ENCODE measurements at places on chromosomes 4 and X.

- no peak for DNase-seq
Observed at GRCh38 chr4:109998867-109999584, 86.3 kb downstream of the EGF start.

- DNase-seq, result no peak
Observed at GRCh38 chr4:8579526-8580320, 469 bp upstream of the GPR78 start.

DNA sequence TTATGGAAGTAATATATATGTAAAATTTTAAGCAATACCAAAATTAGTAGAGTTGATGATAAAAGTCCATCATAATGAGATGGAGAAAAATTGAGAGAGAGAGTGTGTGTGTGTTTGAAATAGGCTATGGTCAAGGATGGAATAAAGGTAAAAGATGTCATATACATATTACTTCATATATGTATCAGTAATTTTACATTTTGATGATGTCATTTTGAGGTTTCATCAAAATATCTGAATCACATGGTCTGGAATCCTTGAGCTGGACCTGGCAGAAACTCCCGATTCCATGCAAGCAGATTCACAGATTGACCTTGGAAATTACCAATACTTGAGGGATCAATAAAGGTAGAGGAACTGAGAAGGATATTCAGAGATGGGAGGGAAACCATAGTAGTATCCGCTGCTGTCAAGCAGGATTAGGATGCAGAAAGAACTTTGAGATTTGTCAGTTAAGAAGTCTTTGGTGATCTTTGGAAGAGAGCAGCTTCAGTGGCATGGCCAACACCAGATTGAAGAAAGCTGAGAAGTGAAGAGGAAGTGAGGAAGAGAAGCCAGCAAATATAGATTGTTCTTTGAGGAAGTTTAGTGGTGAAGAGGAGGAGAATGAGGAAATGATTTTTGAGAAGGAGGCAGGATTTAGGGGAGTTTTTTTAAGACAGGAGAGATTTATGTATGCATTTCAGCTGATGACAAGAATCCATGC is 21.5 kb downstream of the DNAAF6 start:
- no peak for DNase-seq

GRCh38 chr4:106287353-106287969 is 28.5 kb downstream of the TBCK start:
- no peak for DNase-seq

GRCh38 chrX:102835504-102836146 is 101.4 kb upstream of the RAB40AL start:
- peak; percentile 15 for DNase-seq

DNA sequence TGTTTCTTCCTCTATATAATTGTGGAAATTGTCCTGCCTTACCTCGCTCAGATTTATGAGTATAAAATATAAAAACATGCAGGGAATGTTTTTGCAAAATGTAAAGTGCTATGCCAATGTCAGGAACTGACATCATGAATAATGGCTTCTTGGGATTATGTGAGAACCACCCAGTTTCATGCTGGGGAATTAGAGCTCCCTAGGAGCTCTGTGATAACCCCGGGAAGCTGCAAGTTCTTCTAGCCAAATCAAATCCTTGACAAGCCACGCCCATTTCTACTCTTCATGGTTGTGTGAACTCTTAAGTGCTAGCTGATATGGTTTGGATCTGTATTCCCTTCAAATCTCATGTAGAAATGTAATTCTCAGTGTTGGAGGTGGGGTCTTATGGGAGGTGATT is 85.9 kb upstream of the PAK3 start:
- no peak for DNase-seq

GRCh38 chrX:148661035-148661434 is 160.6 kb downstream of the AFF2 start:
- no peak for DNase-seq

- no peak for DNase-seq
Observed at GRCh38 chrX:100085846-100086245, 324.2 kb downstream of the PCDH19 start.

GRCh38 chr4:154478128-154478527 is 13.5 kb downstream of the DCHS2 start:
- DNase-seq, result no peak

DNA sequence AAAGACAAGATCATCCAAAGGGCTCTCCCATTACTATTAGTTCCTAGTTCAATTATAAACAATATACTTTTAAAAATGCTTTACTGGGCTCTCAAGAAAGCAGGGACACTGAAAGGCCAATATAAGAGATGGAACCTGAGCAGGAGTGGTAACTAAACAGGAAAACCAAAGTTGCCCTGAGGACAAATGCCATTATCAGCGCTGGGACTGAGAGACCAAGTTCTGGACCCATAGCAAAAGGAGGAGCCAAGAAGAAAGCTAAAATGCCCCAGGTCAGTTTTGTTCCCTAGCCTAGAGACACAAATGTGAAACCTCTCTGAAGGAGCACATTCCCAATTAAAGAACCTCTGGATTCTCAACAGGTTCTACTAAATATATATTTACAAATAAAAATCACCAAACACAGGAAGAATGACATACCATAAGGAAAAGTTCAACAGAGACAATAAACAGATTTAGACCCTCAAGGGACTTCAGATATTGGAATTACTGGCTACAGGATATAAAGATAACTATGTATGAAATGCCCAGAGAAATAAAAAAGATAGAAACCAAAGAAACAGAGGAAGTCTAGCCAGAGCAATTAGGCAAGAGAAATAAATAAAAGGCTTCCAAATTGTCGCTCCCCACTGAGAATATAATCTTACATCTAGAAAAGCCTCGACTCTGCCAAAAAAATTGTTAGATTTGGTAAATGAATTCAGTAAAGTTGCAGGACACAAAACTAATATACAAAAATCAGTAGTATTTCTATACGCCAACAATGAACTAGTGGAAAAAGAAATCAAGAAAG is 67.1 kb downstream of the KLHL8 start:
- DNase-seq, result no peak

- no peak for DNase-seq
Observed at GRCh38 chr4:128349921-128350320, 62.3 kb upstream of the PGRMC2 start.

DNA sequence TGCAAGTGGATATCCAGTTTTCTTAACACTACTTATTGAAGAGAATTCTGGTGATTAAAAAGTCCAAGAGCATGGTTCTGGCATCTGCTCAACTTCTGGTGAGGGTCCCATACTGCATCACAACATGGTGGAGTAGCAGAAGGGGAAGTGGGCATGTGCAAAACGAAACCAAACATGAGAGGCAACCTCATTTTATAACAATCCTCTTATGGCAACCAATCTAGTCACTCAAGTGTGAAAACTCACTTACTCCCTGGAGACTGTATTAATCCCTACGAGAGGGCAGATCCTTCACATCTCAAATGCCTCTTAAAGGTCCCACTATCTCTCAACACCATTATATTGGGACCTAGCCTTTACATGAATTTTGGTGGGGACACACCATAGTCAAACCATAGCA is 55.4 kb upstream of the TRO start:
- DNase-seq, result no peak

DNA sequence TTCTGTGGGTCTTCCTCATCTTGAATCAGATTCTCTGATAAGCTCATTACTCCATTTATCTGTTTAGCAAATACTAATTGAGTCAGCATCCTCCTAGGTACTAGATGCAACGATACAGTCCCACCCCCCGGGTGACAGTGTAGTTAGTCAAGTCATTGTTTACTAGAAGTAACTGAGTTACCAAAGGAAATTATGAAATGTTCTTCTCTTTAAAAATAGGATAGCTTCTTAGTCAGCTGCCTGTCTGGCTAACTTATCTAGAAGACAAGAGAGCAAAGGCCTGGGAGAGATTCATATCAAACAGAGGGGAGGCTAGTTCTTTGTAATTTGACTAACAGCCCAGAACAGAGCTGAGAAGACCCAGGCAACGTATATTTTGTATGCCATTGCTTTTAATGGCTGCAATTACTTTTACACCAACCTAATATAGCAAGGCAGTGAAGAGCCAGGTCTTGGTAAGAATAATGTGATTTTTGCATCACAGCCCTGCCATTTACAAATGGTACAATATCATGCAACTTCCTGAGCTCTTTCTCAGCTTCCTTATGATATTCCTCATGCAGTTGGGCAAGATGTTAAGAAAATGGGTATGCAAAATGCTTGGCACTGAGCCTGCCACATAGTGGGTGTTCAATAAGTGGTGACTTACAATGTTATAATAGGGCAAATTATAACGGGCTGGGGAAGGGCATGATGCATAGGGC is 149.9 kb downstream of the CHIC2 start:
- peak; percentile 50 for DNase-seq

- DNase-seq, result no peak
Observed at GRCh38 chr4:27008679-27009078, 148.0 kb downstream of the STIM2 start.

DNA sequence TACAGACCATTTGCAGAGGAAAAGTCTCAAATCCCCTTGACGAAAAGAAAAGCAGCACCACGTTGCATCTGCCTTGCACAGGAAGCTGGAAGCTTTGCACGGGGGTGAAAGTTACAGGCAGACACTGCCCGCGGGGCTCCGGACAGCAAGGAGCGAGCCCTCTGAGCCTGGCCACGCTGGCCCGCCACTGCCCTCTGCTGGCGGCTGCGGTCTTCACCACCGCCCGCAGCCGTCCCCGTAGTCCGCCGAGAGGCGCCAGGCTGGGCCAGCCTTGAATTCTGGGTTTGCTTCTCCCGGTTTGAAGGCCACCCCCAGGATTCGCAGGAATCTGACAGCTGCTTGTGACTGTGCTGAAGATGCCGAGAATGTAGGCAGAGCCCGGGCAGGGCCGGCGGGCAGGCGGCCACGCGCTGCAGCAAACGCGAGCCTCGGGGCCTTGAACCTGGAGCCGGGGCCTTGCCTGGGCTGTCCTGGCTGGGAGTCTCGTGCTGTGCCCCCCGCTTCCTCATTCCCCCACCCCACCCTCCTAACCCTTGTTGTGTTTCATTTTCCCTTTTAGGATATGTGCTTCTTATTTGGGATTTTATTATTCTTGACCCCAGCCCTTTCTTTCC is 49.2 kb downstream of the ENPP6 start:
- peak; percentile 70 for DNase-seq

DNA sequence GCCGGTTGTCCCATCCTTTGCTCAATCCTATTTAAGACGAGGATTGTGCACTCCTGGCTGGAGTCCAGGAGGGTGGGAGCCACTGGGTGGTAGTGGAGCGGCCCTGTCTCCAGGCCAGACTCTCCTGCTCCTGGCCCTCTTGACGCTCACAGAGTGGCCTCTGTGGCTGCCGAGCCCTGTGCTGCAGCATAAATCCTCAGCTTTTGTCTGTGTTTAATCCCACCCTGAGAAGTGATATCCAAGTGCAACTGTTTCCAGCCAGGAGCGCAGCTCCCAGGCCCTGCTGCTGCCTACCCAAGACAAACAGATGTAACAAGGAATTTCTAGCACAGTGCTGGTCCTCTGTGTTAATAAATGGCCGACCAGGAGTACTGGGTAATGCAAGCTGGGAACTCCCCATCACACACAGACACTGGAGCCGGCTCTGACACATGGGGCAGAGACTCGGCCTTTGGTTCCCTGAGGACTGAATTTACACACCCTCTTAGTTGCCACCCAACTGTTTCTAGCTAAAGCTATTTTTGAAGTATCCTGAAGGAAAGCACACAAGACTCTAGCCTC is 85.3 kb downstream of the GATB start:
- DNase-seq, result no peak

DNA sequence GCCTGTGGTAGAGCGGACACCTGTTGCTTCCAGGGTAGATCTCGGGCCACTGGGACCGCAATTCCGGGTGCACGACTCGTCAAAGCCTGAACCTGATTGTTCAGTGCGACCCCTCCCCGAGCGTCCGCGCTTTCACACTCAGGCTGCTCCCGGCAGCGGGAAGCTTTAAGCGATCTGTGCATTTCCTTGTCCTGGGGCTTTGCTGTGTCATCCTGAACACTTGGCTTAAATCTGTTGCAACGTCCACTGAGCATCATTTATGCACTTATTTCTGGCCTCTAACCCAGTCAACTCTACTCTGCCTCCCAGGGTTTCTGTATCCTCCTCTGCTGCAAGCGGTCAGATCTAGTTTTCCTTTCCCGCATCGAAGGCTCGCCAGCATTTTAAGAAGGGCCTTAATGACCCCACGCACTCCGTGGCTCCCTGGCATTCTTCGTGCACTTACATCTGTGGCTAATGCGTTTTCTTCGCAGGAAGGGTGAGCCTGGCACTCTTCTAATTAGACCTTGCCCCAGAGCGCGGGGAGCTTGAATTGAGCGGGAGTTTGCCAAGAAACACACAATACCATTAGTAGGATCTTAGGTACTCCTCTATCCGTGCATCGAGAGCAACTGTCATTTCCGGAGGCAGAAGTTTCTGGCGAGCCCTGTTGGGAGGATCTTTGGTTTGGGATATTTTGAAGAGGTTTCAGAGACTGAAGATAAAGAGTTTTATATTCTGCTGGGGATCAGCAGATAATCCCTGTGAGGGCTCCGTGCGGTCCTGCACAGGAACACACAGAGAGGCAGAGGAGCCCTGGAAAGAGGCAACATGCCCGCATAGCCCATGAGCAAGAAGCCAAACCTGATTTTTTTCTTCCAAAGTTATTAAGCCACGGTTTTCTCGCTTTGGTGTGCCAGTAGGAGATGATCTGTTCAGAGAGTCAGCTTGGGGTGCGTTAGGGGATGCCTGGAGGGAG is 654 bp upstream of the DDIT4L start:
- no peak for DNase-seq

- no peak for DNase-seq
Observed at GRCh38 chr4:56768316-56768715, 53.2 kb downstream of the SPINK2 start.

DNA sequence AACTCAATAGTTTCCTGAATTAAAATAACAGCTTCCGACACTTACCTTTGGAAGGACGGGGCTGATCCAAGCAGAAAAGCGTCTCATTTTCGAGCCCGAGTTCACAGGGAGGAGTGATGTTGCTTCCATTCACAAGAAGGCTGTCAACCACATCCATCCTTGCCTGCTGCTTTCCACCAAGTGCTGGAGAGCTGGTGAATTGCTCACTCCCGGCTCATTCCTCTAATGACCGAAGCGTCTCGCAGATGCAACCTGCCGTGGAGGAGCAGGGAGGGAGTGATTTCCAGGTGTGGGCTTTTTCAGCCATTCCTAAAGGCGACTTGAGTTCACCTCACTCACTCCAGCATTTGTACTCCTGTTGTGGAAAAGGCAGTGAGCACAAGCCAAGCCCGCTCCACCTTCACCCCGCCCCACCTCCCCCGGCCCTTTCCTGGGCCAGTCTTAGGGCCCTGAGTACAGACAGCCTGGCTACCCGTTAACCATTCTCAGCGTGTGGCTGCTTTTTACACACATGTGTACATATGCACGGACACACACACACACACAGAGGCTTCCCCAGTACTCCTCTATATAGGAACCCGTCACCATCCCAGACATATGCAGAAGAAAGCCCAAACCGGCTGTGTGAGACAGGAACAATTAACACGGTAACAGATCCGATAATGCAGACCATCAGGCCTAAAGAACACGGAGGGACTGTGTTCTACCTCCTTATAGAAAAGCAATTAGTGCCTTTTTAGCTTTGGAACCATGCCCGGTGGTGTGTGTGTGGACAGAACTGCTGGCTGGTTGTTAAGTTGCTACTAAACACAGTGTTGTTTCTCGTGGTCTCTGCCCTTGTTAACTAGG is at the start of gene CCKAR:
Gene CCKAR, minus strand, starts transcription at position 374 of the 849 bp plus-strand sequence. Its CDS starts 217 bp downstream, at position 157.
- no peak for DNase-seq

Data from activated CD4-positive, alpha-beta memory T cell treated with anti-CD3 and anti-CD28 coated beads for 36 hours (primary cell).